ENCODE measurements at places on chromosomes 1 and 21.

GRCh38 chr1:110148961-110149360 is 1.3 kb upstream of the SLC6A17 start:
- DNase-seq: no peak

DNA sequence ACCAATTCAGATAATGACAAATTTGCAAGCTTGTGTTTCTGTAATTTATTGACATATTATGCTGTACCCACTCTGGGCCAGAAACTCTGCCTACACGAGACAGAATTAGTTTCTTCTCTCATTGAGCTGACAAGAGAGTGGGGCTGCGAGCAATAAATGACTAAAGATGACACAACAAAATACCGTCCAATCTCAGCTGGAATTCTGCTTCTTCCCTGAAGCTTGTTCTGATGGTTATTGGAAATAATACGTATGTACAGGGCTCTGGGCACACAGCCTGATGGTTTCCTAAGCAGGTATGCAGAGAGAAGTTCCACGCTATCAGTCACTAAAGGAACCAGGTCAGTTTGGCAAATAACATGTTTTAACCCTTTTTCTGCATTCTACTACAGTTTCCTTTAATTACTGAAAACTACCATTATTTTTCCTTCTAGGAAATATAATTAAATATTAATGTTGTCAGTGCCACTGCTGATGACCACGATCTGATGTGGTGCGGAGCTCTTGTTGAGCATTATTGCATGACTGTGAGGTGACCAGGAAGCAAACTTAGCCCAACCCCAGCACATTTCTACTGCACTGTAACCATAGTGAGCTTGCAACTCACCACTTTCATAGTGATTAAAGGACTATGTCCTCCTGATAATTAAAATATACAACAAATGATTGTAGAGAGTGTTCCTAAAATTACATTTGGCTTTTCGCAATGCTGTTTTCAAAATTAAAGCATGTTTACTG is 221.4 kb upstream of the L1TD1 start:
- no peak for DNase-seq

- DNase-seq: no peak
Measured at GRCh38 chr21:29215709-29216108, 83.0 kb upstream of the BACH1 start.

GRCh38 chr1:226978432-226979114 is 38.5 kb downstream of the COQ8A start:
- DNase-seq: no peak

DNA sequence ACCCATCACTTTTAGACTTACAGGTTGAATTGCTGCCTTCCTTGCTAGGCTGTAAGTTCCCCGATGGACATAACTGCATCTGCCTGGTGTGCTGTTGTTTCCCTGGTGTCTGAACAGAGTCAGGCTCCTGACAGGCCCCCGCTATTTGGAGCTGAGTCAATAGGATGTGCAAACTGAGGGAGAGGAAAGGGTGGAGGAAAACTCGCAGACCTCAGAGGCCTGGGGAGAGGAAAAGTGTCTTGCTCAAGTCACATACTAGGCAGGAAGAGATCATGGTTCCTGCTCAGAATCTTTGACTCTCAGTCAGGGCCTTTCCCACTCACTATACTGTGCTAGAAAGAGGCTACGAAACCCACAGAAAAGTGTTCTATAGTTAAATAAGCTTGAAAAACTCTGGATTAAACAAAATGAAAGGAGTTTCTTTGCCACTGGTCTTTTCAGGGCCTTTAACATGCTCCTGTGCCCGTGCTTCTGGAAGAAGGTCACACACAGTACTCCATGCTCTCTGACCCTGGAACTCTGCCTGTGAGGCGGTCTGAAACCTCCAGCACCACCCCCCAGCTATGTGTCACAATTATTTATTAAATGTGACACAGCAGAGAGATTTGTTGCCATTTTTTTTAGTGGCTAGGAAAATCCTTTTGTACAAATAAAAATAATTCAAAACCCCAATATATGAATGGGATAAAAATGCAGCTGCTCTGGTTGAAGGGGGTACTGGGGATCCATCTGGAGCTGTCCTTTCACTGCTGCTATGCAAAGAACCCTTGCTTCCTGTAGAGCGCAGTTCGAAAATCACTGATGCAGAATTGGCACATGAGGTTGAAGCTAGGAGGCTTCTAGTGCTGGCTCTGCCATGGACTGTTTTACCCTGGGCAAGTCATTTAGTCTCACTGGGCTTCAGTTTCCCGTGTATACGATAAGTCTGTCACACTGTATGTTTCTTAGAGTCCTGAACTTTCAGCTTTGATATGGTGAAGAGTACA is 20.1 kb upstream of the CDCP2 start:
- no peak for DNase-seq

DNA sequence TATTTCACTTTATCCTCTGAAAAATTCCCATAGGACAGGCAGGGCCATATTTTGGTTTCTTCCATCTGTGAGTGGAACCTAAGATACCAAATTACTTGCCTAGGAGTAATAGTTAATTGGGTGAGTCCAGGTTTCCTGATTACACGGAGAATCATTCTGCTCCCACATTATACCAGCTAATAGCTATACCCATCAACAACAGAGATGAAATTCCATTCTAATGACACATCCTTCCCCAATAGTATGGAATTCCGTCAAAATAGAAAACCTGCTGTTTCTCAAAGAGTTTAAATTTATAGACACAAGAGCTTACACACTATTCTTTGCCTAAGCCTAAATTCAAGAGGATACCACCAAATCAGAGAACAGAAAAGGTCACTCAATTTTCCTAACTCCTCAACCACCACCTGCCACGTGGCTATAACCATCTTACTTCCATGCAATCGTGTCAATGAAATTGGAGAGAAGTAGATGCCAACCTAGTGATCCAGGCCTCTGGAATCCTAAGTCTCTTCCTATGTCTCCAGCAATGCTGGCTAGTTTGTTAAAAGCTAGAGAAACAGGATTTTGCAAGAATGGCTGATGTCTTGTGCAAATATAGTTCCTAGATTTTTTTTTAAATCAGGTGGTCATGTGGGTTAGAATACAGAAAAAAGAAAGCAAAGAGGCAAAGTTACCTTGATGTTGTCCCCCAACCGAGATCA is 6.2 kb downstream of the PPT1 start:
- DNase-seq: no peak

GRCh38 chr1:181192316-181192715 is 103.8 kb downstream of the IER5 start:
- no peak for DNase-seq

GRCh38 chr1:242811092-242811840 is 286.8 kb upstream of the PLD5 start:
- no peak for DNase-seq

DNA sequence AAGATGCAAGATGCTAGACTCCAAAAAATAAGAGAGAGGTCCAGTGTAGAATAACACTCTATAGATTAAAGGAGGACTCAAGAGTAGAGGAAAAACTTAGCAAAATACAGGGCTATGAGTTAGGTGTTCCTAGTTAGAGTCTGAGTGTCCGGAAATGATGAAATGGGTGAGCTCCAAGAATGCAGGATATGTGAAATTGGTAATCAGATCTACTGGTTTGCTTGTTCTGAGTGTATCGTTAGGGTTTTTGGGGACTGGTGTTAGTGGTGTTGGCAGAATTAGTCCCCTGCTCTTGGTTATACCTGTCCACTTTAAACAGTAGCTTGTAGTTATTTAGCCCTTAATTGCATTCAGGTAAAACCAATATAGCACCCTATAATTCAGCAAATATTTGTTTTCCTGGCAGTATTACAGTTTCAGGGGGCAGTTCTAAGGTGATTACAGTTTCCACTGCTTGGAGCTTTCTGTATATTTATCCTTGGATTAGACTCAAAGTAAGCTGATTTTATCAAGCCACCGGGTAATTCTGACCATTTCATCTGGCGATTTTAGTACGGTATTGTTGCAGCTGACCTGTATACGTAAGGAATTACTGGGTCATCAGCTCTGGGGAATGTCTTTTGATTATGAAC is 332.7 kb downstream of the CHRM3 start:
- no peak for DNase-seq

DNA sequence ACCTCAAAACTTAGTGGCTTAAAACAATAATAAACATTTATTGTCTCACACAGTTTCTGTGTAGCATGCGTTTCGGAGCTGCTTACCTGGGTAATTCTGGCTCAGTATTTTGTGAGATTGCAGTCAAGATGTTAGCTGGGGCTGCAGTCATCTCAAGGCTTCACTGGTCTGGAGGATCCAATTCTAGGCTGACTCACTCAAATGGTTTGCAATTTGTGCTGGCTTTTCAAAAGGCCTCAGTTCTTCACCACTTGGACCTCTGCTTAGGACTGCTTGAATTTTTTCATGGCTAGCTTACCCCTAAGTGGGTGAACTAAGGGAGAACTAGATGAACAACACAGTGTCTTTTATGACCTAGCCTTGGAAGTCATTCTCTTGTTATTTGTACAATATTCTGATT is 21.0 kb downstream of the XPR1 start:
- DNase-seq: no peak

DNA sequence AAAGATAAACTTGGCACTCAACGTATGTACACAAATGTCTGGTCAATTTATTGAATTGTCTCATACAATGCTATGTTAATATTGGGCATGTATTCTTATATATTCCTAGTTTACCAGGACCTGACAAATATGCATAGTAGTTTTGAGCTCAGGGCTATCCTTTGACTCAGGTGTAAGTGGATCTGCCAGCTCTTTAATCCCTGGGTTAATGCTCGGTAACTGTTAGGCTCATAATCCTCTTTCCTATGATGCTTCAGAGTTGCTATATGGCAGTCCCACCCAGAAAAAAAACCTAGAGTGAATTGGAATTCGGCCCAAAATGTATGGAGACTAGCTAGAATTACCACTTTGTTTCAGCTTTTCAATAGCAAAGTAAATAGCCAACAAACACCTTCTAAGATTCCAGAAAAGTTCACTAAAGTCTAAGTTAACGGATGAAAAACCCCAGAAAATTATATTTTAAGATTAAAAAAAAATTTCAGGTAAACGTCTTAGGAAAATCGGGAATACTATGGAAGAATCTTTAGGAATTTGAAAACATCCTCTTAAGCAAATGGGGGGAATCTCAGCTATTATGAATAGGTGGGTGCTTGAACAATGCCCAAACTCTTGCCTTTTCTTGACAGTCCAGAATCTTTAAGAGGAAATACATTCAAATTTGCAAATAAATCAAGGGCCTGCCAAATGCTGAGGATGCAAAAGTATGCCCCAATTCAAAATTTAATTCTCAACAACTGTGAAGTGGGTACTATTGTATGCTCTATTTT is 10.9 kb downstream of the H3-3A start:
- DNase-seq: no peak

- no peak for DNase-seq
Measured at GRCh38 chr21:42690586-42690985, 37.2 kb downstream of the PDE9A start.

DNA sequence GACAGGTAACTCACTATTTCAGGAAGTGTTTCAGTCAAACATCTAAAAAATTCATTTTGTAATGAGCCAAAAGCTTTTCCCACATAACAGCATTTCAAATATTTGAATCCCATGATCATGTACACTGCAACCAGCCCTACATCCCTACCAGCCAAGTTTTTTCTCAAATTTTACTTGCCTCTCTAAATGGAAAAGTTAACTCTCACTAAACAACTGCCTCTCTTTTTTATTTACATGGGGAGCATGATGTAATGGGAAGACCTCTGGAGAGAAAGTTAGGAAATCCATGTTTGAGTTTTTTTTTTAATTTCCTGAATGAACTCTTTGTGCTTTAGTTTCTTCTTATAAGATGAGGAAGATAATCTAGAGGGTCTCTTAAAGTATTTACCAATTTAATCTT is 70.5 kb downstream of the TTLL7 start:
- DNase-seq: no peak

DNA sequence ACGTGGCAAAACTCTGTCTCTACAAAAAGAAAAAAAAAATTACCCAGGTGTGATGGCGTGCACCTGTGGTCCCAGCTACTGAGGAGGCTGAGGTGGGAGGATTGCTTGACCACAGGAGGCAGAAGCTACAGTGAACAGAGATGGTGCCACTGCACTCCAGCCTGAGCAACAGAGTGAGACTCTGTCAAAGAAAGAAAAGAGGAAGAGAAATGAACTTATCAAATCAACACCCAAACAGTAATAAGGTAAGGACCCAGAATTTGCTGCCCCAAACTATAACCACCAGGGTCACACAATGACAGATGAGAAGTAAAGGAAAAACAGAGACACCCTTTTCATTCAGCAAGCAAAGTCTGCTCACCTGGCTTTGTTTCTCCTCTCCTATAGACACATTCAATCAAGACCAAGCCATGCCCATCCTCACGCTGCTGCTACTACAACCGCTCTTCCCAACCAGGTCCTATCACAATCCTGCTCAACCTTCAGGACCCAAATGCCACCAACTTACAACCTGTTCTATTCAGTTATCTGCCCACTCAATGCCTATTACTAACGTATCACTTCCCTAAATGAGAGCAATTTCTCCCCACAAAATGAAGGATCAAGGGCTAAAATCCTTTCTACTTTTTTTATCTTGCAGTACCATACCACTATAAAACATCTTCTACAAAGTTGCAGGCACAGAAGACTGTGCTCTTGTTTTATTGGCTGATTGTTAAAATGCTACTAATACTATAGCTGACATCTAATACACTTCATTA is 183.5 kb downstream of the RERE start:
- DNase-seq: no peak

DNA sequence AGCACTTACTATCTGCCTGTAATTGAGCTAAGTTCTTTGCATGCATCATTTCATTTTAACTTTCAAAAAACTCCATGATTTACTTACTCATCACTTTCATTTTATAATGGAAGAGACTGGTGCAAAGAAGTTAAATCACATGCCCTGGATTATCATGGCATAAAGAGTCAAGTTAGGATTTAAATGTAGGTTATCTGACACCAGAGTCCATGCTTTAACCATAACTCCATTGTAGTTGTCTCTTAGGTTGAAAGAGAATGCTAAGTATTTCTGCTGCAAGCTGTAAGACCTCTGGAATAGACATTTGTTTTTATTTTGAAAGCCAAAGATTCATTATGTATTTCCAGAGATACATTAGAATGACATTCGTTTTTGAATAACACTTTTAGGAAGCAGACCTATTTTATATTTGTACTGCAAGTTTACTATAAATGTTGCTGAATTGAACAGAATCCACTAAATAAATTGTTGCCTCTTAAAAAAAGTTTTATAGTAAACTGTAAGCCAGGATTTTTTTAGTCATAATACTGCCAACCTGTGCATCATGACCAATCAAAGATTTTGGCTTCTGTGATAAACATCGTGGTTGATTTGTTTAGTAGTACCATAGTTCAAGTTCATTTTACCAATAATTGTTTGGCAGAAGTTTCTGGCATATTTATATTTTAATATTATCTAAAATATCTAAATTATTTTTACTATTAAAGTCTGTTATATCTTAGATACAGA is 26.1 kb downstream of the CFH start:
- DNase-seq: no peak

GRCh38 chr1:150282558-150282958 is 204 bp downstream of the CIART start:
- DNase-seq: no peak

GRCh38 chr1:116986421-116987255 is 14.9 kb upstream of the CD101 start:
- DNase-seq: no peak

- DNase-seq: no peak
Measured at GRCh38 chr21:37449302-37449937, 82.8 kb downstream of the DYRK1A start.

GRCh38 chr1:113325022-113325421 is 65.3 kb upstream of the MAGI3 start:
- no peak for DNase-seq

- no peak for DNase-seq
Measured at GRCh38 chr1:85148524-85149250, 52.1 kb downstream of the SYDE2 start.

Data from stimulated activated CD8-positive, alpha-beta memory T cell treated with anti-CD3 and anti-CD28 coated beads, Interleukin-15, amount 100 ng/mL, for 24 hours (primary cell).